ENCODE measurements at places on chromosomes 7 and 10.

DNA sequence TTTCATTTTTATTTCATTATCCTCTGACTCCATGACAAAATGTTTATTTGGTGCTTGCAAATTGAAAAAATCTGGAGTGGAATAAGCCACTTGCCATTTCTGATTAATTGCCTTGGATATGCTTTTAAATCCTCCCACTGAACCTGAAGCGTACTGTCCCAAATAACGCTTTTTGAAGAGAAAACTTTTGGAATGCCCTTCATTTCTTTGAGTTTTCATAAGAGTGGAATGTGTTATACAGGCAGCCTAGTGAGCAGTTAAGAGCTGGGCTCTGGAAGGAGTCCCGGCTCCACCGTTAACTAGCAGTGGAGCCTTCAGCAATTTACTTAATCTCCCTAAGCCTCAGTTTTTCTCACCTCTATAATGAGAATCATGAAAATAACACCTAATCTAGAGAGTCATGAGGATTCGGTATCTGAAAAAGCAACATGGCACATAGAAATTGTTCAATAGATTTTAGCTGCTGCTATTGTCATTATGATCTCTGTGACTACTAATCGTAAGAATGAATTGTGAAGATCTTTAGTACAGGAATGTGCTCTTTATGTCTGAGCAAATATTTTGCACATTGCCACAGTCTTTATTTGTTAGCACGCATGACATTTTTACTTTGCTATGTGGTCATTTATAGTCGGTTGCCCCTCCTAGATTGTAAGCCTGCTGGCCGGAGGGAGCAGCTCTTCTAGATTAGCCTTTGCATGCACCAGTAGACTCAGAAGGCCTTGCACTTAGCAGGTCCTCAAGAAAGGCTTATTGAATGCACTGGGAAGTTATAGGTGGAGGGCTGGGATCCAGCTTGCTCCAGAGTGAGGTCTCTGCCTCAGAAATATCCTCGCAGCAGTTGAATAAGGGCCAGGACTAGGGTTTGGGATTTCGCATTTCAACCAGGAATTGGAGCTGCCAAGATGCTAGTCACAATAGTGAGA is 59.4 kb downstream of the PLCE1 start:
- DNase-seq: no peak

- no peak for DNase-seq
Measured at GRCh38 chr7:149161241-149161848, 14.1 kb downstream of the ZNF398 start.

DNA sequence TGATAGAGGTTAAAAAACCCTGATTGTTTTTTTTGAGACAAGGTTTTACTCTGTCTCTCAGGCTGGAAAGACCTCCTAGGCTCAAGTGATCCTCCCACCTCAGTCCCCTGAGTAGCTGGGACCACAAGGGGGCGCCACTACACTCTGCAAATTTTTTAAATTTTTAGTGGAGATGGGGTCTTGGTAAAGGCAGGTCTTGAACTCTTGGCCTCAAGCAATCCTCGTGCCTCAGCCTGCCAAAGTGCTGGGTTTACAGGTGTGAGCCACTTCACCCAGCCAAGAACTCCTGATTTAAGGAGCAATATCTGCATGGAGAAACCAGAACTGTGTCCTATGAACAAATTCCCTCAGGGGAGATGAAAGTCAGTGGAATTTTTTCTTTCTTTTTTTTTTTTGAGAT is 7.3 kb upstream of the KLHDC10 start:
- DNase-seq: no peak

DNA sequence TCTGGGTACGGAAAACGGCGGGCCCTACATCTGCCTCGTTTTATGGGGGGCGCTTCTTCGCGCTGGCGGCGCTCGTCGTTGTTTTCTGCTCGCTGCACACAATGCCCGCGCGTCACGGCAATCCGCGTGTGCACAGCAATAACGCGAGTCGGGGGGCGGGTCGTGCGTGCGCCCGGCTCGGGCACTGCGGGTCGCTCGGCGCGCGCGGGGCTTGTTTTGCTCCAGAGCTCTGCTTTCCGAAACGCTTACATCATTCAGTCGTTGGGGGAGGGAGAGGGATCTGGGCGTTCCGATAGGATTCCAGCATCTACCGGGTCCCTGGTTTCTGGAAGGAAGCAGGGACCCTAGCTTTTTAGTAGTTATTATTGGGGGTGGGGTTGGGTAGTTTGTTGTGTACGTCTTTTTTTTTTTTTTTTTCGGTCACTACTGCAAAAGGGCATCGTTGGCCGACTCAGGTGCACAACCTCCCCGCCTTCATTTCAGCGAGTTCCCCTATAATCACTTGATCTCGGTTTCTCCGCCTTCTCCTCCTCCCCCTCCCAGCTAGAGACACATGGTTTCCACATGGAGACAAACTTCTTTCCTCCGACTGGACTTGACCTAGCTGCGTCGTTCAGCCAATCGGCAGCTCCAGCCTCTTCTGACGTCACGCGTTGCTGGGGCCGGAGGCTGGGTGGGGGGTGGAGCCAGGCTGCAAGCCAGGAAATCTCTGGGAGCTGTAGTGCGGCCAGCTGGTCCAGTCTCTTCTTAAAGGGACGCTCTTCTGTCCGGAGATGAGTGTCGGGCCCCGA is 3.5 kb downstream of the MXI1 start:
- DNase-seq: peak; percentile 78

GRCh38 chr7:16982640-16983350 is 101.0 kb upstream of the AGR3 start:
- no peak for DNase-seq

- peak; percentile 39 for DNase-seq
Measured at GRCh38 chr7:143360788-143361551, 1.5 kb downstream of the FAM131B start.

GRCh38 chr7:8044761-8045430 is 76.3 kb downstream of the GLCCI1 start:
- no peak for DNase-seq

- DNase-seq: no peak
Measured at GRCh38 chr7:150340875-150341262, 560 bp downstream of the RARRES2 start.

DNA sequence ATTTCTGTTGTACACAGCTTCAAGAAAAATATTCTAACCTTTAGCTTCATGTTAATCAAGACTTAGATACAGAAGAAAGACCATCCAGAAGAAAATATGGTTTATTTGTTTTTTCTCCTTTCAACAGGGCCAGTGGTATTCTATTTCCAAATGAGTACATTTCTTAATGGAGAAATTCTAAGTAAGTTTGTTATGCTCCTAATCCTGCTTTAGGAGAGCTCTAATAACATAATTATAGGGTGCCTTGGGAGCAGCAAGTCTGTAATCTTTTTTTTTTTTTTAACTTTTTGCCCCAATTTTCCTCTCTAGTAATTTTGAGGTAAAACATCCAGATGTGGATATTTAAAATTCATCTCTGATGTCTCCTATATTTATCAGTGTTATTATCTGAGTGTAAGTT is 98.1 kb downstream of the ADD3 start:
- DNase-seq: no peak

DNA sequence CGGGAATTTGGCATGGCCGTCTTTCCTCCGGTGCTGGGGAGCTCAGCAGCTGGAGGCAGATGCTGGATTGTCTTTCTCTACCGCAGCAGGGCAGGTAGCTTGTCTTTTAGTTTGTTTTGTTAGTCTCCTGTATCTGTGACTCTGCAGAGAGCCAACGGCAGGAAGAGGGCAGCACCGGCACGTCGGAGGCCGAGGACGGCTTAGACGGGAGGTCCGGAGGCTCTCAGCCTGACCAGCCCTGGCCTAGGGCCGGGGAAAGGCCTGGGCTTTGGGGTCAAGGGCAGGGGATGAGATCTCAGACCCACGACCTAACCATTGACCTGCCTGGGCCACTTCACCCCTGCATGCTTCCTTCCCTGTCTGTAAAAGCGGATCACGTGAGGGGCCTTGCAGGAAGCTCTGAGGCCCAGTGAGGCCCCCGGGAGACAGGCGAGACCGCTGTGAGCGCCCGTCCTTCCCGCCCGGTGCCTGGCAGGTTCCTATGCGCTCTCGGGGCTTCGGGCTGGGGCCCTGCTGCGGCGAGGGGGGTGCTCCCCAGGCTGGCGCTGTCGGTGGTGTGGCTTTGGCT is 72.7 kb downstream of the LHPP start:
- DNase-seq: no peak

GRCh38 chr10:52004342-52004949 is 305.1 kb upstream of the CSTF2T start:
- DNase-seq: no peak

GRCh38 chr10:131264110-131264788 is 47.3 kb downstream of the TCERG1L start:
- no peak for DNase-seq

DNA sequence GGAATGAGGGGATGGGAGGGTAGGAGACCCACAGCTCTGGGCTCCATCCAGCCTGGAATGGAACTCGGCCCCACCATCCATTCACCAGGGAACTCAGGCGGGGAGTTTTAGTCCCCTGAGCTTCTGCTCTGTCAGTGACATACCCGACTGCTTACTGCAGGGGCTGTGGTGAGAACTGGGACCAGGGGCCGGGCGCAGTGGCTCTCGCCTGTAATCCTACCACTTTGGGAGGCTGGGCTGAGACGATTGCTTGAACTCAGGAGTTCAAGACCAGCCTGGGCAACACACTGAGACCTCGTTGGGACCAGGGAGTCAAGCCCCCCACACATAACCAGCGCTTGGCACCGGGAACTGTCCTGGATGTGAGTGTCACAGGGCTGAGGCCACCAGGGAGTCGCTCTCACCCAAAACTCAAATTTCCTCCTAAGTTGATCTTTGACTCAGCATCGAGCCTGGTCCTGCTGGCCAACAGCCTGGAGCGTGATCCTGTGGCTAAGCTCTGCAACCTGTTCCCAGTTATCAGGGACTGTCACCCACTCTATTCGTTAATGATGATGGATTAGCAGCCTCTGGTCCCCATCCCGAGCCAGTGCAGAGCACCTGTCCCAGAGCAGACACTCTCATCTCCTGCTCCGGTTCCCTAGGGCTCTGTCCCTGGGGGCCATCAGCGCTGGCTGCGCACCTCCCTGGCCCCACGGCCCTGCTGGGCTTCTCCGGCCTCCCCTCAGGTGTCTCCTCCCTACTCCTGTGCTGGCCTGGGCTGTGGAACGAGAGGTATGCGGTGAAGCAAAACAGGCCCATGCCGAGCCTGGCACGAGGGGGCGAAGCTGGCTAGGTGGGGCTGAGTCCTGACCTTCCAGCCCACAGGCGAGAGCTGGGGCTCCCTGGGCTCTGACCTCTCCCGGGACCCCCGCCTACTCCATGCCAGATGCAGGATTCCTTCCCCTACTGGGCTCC is 902 bp upstream of the CLDN15 start:
- no peak for DNase-seq

DNA sequence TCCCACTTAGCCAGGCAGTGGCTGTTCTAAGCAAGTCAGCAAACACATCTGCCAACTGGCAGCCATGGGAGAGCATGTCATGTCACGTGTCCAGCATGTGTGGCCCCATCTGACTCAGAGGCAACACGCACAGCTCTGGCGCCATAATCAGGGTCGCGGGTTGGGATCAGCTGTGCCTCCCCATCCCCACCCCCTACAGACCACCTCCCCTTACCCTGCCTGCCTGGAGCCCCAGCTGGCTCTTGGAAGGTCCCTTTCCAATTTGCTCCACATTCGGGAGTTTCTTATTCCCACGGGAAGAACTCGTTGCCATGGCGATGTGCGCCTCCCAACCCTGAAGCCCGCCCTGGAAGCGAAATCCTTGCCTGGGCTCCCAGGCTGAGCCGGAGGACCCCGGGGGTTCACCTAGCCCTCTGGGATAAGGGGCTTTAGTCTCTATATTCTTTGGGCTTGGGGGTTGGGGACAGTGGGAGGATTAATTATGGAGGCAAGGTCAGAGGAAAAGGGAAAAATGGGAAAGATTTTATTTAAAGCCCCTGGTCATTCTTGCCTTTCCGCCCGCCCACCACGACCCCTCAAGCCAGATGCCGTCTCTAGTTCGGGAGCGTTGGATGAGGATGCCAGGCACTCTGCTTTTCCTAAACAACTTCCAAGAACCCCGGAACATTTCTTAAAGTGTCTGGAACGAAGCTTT is 283.7 kb downstream of the ZEB1 start:
- DNase-seq: no peak

DNA sequence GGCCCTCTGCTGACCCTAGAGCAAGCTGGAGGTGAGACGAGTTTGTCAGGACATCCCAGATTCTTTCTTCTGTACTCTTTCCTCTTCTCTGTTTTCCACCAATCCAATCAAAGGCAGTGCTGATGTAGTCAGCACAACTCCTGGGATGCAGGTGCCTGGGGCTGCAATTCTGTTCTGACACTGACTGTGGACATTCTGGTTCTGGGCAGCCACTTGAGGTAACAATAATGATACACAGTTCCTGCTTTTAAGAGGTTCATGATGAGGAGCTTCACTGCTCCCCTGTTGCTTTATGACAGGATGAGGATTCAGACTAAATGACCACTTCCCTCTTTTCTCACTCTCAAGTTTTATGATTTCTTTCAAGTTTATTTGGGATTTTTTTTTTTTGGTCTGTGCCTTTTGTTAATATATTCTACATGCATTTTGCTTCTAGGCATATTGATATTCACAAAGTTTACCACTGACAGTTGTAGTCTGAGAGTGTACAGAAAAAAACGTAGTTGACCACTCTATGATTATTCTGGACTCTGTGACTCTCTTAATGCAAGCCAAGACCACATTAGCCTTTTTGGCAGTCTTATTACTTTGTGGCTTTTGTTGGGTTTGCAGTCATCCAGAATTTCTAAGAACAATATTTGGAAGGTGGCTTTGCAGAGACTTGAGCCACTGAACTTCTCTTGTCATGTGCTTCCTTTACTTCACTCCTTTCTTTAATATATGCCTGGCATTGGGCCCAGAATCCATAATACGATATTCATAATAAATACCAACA is 247.6 kb downstream of the AUTS2 start:
- no peak for DNase-seq

DNA sequence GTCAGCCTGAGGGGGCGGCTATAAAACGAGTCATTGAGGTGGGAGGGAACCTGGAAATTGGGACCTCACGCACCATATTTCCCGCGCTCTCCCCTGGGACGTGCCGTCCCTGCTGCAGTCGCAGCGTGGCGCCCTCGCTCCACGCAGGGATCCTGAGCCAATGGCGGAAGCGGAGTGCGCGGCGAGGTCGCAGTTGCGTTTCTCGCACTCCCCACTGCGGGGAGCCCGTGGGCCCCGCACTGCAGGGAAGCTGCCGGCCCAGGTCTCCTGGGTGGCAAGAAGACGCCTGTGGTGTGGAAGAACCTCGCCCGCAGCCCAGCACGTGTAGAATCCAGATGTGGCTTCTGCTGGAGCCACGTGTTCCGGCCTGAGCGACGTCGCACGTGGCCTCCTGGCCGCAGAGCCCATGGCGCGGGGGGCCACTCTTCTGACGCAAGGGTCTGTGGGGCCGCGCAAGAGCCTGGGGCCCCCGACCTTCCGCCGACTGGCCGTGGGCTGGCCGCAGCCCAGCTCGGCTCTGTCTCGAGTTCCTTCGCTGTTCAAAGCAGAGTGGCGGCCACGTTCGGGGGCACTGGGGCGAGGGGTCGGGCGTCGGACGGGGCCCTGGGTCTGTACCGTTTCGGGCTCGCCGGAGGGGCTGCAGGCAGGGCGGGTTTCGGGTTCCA is 26.4 kb downstream of the HIF1AN start:
- peak; percentile 67 for DNase-seq

DNA sequence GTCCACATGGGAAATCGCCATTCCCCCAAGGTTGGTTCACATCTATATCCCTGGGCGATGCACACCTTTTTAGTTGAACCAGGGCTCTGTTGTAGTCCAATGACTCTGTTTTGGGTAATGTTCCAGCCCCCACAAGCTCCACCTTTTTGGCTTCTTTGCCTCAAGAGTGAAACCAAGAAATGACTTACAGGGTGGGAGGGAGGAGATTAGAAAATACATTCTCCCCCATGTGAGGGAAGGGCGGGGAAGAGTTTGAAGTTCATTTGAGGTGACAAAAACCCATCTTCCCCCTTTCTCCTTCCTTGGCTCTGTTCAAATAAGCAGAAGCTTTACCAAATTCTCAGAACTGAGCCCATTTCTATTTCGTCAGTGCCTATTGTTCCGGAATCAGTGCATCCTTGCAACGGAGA is 82.8 kb downstream of the GATA3 start:
- DNase-seq: no peak
